ENCODE measurements at places on chromosomes 3 and 15.

DNA sequence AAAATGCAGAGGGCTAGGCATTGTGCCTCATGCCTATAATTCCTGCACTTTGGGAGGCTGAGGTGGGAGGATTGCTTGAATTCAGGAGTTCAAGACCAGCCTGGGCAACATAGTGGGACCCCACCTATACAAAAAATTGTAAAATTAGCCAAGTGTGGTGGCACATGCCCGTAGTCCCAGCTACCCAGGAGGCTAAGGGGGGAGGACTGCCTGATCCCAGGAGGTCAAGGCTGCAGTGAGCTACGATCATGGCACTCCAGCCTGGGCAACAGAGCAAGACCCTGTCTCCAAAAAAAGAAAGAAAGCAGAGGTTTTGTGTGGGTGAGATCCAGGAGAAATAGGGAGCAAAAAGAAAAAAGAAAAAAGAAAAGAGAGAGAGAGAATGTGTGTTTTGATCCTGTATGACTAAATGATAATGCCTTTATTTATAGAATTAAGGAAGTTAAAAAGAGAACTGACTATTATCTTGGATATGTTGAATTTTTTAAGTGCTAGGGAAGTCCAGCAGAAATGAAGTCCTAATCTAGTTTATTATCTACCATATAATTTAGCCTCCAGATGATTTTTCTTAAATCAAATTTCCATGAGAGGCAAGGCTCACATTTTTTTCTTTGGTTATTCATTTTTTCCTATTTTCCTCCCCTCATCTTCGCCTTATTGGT, 4.8 kb downstream of the TTBK2 start:
- no peak for DNase-seq

- peak; percentile 50 for DNase-seq
Observed at GRCh38 chr15:90539789-90540188, 10.1 kb downstream of the CRTC3 start.

DNA sequence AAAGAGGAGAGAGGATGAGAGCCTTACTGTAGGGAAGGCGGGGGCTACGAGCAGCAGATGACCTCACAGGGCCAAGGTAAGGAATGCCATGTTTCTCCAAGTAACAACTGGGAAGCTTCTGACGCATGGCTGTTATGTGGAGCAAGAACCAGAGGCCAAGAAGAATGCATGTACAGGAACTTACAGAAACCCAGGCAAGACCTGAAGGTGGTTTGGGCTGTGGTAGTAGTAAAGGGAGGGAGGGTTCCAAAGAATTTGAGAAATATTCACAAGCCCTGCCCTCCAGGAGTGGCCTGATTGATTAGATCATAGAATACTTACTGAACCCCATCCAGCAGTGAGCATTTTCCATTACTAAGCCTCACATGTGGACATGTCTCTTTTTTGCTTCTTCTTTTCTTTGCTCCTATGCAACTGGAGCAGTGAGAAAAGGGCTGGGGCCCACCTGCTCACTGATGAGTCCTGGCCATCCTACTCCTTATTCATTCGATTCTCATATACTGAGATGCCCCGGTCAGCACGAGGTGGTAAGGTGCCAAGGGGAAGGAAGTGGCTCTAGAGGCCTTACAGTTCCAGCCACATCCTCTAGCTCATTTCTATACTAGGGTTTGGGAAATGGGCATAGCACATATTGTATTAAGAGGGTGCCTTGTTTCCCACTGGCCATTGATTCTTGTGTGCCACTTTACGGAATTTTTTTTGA, 8.3 kb upstream of the SLC12A8 start:
- no peak for DNase-seq

GRCh38 chr3:50450209-50450921, 53.1 kb downstream of the CACNA2D2 start:
- DNase-seq = peak; percentile 26

DNA sequence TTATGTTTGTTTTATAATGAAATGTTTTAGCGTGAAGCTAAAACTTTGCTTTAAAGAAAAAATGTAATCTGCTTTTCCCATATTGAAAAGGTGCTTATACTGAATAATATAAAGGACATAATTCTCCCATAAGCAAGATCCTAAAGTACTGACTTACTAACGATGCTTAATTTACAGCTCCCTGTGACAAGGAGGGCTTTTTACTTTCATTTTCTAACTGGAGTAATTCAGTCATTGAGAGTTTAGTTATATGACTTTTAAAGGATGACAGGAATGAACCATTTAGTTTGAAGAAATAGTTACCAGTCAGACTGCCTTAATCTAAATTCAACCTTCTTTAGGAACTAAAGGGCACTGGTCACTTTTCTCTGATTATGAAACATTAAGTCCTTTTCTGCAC, 19.3 kb upstream of the ZPLD1 start:
- DNase-seq = no peak

- DNase-seq = no peak
Observed at GRCh38 chr15:24898715-24899272, 56.0 kb upstream of the SNRPN start.

- DNase-seq = no peak
Observed at GRCh38 chr3:133401374-133402135, 1.7 kb downstream of the BFSP2 start.

GRCh38 chr15:87777054-87777561, 479.4 kb downstream of the NTRK3 start:
- no peak for DNase-seq

- no peak for DNase-seq
Observed at GRCh38 chr3:134694466-134694865, 43.6 kb upstream of the KY start.

GRCh38 chr3:193872265-193872753, 263.6 kb upstream of the HES1 start:
- no peak for DNase-seq

DNA sequence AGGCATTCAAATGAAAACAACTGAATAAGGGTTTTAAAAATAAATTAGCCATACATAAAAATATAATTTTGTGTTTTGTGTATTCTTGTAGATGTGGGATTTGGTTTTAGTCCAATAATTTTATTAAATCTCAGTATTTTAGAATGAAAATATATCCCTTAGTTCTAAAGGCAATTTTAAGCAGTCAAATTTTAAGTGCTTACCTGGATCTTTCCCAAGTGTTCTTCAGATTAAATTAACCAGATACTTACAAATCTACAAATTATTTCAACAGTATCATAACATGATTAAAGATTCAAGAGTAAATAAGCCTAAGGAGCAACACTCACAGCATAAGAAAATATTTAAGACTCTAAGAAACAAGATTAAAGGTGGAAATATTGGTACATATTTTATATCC, 275.0 kb upstream of the RBMS3 start:
- no peak for DNase-seq

- no peak for DNase-seq
Observed at GRCh38 chr15:76342382-76343201, 6.0 kb downstream of the ISL2 start.

GRCh38 chr15:88166082-88166993, 90.2 kb downstream of the NTRK3 start:
- no peak for DNase-seq

DNA sequence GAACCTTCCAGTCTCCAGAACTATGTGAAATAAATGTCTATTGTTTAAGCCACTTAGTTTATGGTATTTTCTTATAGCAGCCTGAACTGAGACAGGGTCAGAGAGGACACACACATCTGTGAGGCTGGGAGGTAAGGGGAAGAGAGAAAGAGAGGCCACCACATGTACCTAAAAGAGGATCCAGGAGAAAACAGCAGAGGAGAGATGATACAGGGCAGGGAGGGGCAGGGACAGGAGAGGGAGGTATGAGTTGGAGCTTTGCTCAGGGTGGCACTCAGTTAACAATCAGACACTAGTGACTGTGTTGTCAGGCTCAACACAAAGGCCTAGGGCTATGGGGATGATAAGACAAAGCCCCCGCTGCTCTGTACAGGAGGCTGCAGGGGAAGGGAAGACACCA, 17.6 kb downstream of the KIF9 start:
- no peak for DNase-seq

- no peak for DNase-seq
Observed at GRCh38 chr3:63642488-63642887, 10.0 kb upstream of the SNTN start.

DNA sequence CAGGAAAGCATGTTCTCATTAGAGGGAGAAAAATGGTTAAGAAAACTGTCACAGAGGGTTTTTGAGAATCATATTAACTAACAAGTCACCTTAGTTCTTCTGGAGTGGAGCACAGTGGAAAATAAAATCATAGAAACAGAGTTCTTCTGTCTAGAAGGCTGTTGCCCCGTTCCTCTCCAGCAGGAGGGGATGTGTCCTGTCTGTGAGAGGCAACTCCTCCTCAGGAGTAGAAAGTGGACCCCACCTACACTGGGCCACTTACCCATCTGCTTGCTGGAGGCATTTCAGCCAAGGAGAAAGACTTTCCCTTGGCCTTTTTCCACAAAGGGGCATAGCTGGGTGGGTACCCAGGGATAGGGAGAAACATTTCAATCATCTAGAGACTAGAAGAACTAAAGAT, 106.6 kb downstream of the SSR3 start:
- DNase-seq = peak; percentile 21

GRCh38 chr15:79432345-79433275, 474 bp downstream of the MINAR1 start:
- DNase-seq = no peak

DNA sequence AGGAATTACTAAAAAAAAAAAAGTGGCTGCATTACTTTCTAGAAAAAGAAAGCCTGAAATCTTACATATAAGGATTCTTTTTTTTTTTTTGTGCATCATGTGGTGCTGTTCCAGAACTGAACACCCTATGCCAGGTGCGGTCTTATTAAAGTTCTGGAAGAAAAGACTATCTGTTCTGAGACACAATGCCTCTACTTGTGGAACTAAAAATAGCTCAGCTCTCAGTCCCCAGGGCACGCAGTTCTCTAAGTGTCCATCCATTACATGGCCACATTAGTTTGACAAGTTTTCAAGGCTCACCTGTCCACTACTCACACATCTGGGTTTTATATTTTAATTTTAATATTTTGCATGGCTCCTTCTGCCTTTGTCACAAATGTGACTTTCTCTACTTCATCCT, 126.6 kb upstream of the ADAMTS9 start:
- no peak for DNase-seq

GRCh38 chr3:15659254-15659975, 57.9 kb downstream of the BTD start:
- DNase-seq = no peak

DNA sequence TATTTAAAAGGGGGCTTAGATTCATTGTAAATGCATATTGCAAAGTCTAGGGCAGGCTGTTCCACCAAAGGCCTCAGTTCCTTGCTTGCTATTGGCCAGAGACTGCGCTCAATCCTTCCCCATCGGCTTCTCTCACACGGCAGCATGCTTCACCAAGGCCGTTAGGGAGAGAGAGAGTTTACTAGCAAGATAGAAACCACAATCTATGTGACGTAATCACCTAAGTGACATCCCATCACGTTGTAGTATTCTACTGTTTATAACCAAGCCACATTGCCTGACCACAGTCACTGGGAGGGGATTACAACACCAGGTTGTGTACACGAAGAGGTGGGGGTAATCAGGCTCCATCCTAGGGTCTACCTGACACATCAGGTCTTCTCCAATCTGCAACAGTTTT, 16.0 kb upstream of the NPAP1 start:
- no peak for DNase-seq

DNA sequence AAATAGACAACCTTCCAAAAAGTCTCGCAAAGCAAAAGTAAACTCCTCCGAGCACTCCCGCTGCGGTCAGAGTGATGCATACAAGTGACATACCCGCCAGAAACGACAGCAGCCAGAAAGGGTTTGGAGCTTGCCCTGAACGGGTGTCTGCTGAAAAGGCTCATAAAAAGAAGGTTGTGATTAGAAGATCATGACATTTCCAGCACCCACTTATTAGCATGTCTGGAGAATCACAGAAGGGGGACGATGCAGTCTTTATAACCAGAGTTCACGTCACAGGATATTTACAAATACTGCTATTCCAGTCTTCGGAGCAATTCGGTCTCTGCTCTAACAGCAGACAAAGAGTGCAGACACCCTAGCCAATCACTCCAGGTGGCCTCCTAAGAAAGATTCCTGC, 59.1 kb upstream of the FRMD4B start:
- DNase-seq = no peak

- DNase-seq = no peak
Observed at GRCh38 chr3:179236669-179237301, 14.1 kb downstream of the KCNMB3 start.

DNA sequence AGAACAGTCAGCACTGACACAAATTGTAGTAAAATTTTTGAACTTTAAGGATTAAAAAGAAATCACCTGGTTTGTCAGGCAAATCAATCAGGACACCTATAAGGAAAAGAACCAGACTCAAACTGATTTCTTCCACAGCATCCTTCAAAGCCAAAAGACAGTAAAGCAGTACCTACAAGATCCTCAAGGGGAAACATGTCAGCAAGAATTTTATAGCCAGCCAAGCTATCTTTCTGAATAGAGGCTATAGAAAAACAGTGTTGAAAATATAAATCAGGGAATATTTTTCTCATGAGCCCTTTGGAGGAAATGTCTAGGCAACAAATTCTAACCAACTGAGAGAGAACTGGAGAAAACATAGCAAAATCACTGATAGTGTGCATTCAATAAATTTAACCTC, 301.4 kb upstream of the UBE2E2 start:
- DNase-seq = no peak

GRCh38 chr15:42721016-42721415, 15.9 kb downstream of the CDAN1 start:
- no peak for DNase-seq

GRCh38 chr15:44657378-44657777, 6.1 kb downstream of the SPG11 start:
- DNase-seq = no peak

DNA sequence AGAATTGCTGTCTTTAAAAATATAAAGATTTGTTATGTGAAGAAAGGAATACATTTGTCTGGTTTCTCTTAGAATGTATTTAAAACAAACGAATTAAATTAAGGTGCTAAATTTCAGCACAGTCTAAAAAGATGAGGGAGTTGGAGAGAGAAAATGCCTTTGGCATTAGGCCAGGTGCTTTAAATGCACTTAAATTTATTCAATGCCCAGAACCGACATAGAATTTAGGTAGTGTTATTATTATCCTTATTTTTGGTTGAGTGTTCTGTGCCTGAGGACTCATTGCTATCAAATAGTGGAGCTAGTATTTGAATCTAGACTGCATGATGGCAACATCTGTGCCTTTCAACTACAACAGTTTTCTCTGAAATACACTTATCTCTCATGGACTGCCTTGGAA, 287.5 kb downstream of the RBMS3 start:
- DNase-seq = no peak

GRCh38 chr3:55235416-55235815, 251.7 kb downstream of the WNT5A start:
- DNase-seq = no peak

- DNase-seq = no peak
Observed at GRCh38 chr3:53673722-53674350, 172.4 kb downstream of the CHDH start.

- DNase-seq = no peak
Observed at GRCh38 chr3:36380221-36381031, at the start of gene STAC. TSS of gene STAC (plus strand) at chr3:36380504. CDS start at chr3:36380644, 140 bp downstream.

- DNase-seq = no peak
Observed at GRCh38 chr3:24389108-24390090, 105.3 kb downstream of the THRB start.

GRCh38 chr3:78908236-78908635, 859.6 kb downstream of the ROBO1 start:
- DNase-seq = no peak
